HT1080 (cell line): ENCODE measurements at places on chromosomes 16 and 17.

DNA sequence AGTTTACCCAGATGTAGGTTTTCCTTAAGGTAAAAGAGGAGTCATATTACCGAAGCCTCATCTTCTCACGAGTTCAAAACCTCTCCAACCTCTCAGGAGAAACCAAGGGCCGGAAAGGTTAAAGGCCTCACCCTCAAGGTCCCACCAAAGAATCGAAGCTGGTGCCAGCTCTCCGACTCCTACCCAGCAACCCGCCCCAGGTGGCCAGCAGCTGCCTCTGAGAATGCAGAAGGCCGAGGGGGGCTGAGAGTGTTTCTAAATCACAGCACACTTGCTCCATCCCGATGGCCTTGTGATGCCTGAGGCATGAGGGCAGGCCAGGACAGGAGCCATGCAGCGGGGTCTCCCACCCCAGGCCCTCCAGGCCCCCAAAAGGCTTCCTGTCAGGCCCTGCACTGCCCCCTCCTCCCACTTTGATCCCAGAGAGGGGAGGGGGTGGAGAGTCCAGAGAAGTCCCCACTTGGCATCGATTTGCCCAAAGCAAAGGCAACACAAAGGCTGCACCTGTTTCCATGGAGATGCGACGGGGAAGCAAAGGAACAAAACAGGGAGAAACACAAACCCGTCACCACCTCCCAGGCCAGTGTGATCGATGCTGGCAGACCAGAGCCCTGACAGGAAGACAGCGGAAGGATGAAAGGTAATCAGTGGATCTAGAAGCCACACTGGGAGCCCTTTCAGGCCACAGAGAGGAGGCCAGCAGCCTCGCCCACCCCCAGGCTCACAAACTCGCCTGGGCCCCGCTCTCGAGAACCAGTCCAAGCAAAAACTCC lies 39.0 kb downstream of the CUEDC1 start:
- DNase-seq, result no peak

DNA sequence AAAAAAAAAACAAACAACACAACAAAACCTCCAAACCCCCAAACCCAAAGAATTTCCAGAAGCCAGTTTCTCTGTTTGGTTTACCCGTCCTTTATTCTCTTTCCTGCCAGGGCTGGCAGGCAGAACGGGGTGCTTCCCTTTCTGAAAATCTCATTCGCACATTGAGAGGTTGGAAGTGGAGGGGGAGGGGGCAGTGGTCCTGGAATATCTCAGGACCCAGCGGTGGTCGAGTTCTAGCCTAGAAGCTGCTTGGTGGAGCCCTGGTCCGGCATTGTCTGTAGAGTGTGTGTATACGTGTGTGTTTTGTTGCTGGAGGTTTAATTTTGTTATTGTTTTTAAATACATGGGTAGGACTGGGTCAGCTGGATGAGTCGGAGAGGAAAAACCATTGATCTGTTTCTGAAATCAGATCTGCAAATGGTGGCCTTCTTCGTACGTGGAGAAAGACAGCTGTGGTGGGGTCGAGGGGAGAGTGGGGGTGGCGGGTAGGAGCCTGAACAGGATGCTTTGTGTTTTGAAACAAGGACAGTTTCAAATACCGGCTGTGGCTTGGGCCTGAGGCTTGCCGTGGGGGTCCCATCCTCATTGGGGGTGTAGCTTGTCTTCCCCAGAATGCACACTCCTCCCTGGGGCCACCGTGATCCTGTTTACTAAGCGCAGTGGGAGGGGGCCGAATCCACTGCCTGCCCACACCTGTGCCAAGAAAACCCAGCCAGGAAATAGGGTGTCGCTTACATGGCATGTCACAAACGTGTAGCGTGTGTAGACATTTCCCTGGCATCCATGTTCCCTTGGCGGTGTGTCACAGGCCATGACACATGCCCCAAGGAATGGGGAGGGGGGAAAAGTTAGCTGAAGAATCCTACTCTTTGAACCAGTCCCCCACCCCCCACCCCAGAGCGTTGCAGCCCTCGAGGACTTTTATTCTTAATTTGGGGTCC lies 1.6 kb downstream of the CMIP start:
- DNase-seq, result no peak

DNA sequence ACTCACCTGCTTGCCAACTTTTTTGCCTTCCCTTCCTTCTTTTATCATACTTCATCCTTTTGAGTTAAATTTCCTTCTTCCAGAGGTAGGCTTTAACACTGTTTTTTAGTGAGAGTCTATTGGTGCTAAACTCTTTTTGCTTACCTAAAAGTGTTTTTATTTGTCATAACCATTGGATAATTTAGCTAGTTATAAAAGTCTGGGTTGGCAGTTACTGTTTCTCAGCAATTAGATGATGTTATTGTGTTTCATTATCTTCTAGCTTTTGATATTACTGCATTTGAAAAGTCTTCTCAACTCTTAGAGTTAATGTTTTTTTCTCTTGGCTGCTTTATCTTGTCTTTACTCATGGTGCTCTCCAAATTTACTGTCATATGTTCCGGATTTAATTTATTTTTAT lies 22.6 kb downstream of the ZNRF1 start:
- no peak for DNase-seq

GRCh38 chr17:83153681-83154310 lies 74.4 kb downstream of the METRNL start:
- no peak for DNase-seq

- no peak for DNase-seq
Measured at GRCh38 chr16:83351846-83352245, 455.9 kb upstream of the HSBP1 start.
